ENCODE measurements at places on chromosomes 3 and 15. TPM values are rescaled to one million over a fixed set of nuclear protein-coding genes. Genes with fewer than 3 reads are reported as not detected.
A peak's percentile ranks its signal among the peaks of the same experiment; 100 is the strongest.

STRIT1 gene
- not detected for total RNA-seq

LRRIQ4 gene
- total RNA-seq, result 0.17 TPM

SOX14 gene
- not detected for total RNA-seq

FBXW12 gene
- total RNA-seq, result not detected

TKT gene
- total RNA-seq, result 442 TPM

DNAJA4 gene
- 11.1 TPM for total RNA-seq

POPDC2 gene
- total RNA-seq, result 0.40 TPM

DUOX2 gene
- total RNA-seq, result 0.05 TPM

ANKRD34C gene
- total RNA-seq, result not detected

DNA sequence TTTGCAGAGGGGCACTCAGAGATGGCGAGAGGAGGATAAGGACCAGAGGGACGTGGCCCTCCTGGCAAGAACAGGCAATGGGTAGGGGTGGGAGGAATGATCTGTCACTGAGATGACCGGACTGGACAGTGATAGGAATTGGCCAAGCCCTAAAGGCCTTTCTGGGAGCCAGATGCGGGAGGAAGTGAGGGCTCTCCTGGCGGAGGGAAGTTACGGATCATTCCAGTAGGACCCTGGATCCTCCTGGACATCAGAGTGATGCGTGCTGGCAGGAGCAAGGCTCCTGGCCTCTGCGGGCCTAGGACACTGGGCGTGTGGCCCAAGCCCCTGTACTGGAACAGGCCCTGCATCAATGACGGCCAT, 23.4 kb downstream of the KIF7 start:
- no peak for DNase-seq

DNA sequence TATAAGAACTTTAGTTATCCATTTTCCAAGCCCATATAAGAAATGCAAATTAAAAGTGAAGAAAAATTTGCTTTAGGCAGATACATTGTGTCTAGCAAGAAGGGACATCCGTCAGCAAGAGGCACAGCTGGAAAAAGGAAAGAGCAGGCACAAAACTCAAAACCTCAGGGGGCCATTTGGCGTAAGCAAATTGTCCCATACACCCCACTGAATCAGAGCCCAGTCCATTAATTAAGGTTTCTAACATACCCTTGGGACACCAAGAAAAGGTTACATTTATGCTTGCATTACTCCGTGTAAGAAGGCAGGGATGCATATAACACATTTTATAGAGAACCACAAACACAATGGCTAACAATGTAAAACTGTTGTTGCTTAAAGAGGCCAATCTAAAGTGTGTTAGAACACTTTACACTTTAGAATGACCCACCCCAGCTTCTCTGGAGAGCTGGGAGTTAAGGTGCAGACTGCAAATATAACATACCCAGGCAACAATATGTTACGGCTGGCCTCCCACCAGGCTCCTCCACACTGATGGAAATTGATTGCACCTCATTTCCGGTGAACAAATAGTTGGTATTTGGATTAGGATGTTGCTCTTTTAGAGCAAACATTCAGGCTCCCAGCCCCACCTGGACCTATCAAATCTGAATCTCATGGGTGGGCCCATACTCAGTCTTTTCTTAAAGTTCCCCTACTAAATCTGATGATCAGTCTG, 23.2 kb downstream of the SEMA5B start:
- no peak for DNase-seq

DNA sequence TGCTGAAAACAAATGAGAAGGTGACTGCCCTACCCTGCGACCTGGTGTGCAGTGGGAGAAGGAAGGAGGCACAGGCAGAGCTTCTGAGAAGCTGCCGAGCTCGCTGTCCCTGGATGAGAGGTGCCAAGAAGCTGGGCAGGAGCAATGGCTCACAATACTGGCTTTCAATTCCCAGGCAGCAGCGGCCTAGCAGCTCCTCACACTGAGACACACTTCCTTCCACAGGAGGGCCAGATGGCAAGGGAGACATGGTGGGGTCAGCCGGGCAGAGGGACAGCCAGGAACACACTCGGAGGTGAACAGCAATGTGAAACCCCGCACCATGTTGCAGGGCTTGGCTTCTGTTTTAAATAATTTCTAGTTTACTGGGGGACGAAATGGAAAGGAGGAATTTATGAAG, 314.6 kb downstream of the EPHB1 start:
- no peak for DNase-seq

DNA sequence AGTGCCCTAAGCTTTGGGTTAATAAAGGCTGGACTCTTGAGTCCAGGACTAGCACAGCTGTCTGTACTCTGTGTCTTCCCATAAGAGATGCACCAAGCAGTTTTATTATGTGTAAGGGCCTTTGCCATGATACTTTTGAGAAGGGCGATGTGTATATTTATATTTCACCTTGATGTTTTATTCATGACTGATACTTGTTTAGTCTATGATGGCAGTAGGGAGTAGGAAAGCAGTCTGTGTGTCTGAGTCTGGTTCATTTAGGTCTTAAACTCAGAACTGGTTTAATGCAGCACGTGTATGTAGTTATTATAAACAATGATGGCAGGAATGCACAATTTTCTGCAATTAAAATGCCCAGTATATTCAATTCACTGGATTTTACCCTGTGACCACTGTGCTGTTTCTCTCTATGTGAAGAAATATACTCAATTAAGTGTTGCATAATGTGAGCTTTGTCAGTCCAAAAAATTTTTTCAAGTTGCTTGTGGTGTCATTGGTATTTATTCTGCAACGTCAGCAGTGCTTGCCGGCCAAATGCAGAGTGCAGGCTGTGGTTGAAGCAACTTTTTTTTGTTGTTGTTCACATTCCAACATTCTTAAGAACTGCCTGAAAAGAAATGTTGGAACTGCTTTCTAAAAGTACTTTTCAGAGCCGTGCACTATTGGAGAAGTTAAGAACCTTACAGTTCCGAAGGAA, 423.7 kb upstream of the SEMA6D start:
- DNase-seq, result peak; percentile 89

GRCh38 chr3:158140396-158140795, 30.5 kb downstream of the RSRC1 start:
- no peak for DNase-seq

GRCh38 chr3:136381051-136381450, 130.9 kb downstream of the PCCB start:
- no peak for DNase-seq

GRCh38 chr15:69810431-69811354, 287.0 kb downstream of the TLE3 start:
- DNase-seq, result no peak

DNA sequence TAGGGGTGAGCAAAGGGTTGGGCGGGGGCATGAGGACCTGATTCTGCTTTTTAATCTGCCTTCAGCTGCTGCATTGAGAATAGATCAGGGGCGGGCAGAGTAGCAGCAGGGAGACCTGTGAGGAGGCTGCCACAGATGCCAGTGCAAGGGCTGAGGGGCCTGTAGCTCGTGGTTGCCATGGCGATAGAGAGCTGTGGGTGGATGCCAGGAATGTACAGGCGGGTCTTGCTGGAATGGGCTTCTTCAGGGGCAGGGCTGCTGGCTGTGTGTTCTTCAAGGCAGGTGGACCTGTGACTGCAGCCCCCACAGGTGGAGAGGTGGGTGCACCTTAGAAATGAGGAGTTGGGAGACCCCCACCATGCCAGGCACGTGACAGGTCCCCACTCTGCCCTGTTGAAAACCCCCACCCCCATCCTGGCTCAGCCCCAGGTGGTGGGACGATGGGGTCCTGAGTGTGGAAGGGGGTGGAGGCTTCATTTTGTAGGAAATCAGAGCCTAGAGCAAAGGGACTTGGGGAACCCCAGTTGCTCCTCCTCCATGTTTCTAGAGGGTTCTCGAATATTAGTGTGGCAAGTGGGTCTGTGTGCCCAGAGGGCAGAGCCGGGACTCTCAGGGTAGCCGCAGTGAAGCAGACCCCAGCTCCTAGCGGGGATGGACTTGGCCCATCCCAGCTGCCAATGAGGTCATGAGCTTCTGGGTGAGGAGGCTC, 38.3 kb downstream of the SLC6A6 start:
- DNase-seq, result peak; percentile 69

DNA sequence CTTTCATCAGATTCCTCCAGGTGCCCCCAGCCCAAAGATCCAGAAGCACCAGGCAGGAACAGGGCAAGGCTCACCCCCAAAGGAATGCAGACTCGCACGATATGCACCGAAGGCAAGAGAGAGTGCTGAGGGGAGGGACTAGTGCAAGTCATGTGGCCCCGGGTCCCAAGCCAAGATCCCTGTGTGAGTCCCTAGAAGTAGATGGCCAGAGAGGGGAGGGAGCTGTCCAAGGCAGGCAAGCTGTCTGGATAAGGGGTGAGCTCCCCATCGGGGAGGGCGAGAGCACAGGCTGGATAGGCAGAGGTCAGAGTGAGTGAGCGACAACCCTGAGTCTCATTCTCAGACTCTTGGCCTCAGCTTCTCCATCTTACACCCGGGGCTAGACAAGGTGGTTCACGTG, 171.5 kb upstream of the LINGO1 start:
- DNase-seq, result no peak

All from renal cortical epithelial cell (primary cell).